ENCODE measurements at places on chromosomes 12 and 14. TPM values are rescaled to one million over a fixed set of nuclear protein-coding genes. Genes with fewer than 3 reads are reported as not detected.

The UBR7 gene
- total RNA-seq = 35.1 TPM

The USP44 gene
- total RNA-seq = 0.85 TPM

The TAMALIN gene
- 41.4 TPM for total RNA-seq

The RNASE7 gene
- not detected for total RNA-seq

The ANKS1B gene
- total RNA-seq = 0.09 TPM

The MPHOSPH9 gene
- 30.1 TPM for total RNA-seq

The TOGARAM1 gene
- total RNA-seq = 15.7 TPM

The ADSS1 gene
- 7.4 TPM for total RNA-seq

The NID2 gene
- total RNA-seq = 14.2 TPM

The TMEM117 gene
- total RNA-seq = 1.2 TPM

The PPP1R36 gene
- 0.85 TPM for total RNA-seq

The HAL gene
- total RNA-seq = 0.54 TPM

The MMP19 gene
- total RNA-seq = 2.6 TPM

The RASSF9 gene
- total RNA-seq = 0.99 TPM

The DNAAF2 gene
- 8.3 TPM for total RNA-seq

The INHBC gene
- not detected for total RNA-seq

The RPGRIP1 gene
- total RNA-seq = not detected

The PTCSC3 gene
- total RNA-seq = not detected

The TMPRSS12 gene
- total RNA-seq = not detected

The IGF1 gene
- total RNA-seq = 0.09 TPM

The ISM2 gene
- total RNA-seq = under 0.01 TPM

The ADAM21 gene
- 0.18 TPM for total RNA-seq

The ADCY4 gene
- 37.2 TPM for total RNA-seq

The FAM186B gene
- 0.09 TPM for total RNA-seq

The MIPOL1 gene
- 17.5 TPM for total RNA-seq

The BATF gene
- total RNA-seq = not detected

The PZP gene
- total RNA-seq = 1.5 TPM

The FSCB gene
- total RNA-seq = not detected

The CCDC175 gene
- total RNA-seq = not detected

The HCAR3 gene
- total RNA-seq = not detected

The OS9 gene
- total RNA-seq = 164 TPM

The CCDC85C gene
- total RNA-seq = 13.3 TPM

The VASH1 gene
- total RNA-seq = 101 TPM

The GPR68 gene
- 1.3 TPM for total RNA-seq

The CFAP54 gene
- 22.4 TPM for total RNA-seq

The SELPLG gene
- 0.27 TPM for total RNA-seq

The LGALS3 gene
- total RNA-seq = 44.0 TPM

The RNASE3 gene
- not detected for total RNA-seq

The TROAP gene
- total RNA-seq = 10.7 TPM

The ABCD2 gene
- not detected for total RNA-seq

The ARHGDIB gene
- total RNA-seq = 193 TPM
